ENCODE measurements at places on chromosomes 6 and 20.

- no peak for DNase-seq
Observed at GRCh38 chr6:113457198-113457597, 399.9 kb upstream of the MARCKS start.

- peak; percentile 68 for DNase-seq
Observed at GRCh38 chr20:32902456-32903420, 44.0 kb downstream of the EFCAB8 start.

GRCh38 chr6:98957450-98957849, 9.7 kb upstream of the FBXL4 start:
- DNase-seq: no peak

GRCh38 chr6:155260686-155261085, 3.1 kb upstream of the CLDN20 start:
- DNase-seq: no peak

DNA sequence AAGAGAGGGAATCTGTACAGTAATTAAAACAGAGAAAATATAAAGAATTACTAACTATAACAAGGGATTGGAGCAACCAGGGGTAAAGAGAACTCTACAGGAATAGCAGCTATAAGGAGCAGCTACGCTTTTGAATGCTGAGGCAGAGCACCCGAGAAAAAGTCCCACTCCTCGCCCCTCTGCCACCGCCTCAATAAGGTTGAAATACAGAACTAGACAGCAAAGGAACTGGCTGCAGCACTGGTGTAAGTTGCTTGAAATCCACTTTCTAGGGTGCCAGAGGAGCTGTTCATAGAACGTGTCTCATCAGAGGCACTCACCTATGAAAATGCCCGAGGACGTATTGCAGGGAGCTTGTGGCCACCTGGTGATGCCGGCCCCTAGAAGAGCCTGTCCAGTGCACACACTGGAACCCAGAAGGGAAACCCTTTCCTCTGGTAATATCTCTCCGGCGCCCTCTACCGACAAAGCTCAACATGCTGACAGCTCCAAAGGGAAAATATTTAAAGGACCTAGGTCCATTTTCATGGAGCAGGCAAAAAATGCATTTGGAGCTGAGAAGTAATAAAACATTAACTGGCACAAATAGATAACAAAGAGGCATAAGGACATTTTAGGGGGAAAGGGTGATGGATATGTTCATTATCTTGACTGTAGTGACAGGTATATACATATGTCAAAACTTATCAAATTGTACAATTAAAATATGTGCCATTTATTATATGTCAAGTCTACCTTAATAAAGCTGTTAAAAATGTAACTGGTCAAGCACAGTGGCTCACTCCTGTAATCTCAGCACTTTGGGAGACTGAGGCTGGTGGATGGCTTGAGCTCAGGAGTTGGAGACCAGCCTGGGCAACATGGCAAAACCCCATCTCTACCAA, 137.4 kb upstream of the HDAC2 start:
- DNase-seq: peak; percentile 65

DNA sequence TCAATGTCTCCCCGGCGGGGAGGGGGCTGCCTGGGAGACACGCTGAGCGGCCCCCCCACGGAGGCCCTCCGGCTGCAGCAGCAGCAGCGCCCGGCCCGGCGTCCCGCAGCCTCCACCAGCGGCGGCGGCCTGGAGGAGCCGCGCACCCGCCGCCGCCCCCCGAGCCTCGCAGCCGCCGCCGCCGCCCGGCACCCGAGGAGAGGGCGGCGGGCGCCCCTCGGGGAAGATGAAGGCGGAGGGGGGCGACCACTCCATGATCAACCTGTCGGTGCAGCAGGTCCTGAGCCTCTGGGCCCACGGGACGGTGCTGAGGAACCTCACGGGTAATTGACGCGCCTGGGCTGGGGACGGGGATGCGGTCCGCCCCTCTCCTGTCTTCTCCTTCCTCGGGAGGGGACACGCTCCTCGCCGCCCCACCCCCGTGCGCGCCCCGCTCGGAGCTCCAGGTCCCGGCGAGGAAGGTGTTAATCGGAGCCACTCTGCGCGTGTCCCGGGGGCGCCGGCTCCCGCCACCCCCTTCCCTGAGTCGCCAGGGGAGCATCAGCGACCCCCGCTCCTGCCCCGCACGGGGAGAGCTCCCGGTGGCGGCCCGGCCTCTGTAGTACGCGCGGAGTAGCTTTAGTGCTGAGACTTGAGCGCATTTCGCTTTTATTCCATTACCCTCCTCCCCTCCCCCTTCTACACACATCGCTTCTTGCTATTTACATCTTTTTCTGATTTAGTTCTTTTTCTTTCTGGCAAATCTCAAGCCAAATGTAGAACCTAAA, 686 bp downstream of the TMEM170B start:
- DNase-seq: peak; percentile 64

- no peak for DNase-seq
Observed at GRCh38 chr6:36920546-36920945, 34.0 kb upstream of the PI16 start.

DNA sequence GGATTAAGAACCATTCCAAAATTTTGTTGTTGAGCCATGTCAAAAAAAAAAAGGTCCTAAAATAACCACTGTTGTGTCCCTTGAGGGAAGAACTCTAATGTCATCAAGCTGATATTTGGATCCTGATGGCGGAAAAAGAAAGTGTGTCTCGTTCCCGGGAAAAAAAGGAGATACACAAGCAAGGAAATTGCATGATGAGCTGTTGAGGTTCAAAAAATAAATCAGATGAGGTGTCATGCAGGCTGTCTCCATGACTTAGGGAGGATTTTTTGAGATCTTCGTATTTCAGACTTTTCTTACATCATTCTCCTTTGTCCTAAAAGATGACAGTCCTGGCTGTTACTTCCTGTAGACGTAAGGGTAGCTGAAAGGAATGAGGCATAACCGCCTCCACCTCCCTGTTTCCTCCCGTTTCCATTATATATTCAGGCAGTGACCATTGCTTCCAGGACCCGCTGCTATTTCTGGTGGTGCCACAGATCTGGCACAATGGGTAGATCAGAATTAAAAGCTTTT, 117.3 kb upstream of the TNFAIP3 start:
- no peak for DNase-seq

GRCh38 chr6:114995526-114995925, 652.7 kb upstream of the HS3ST5 start:
- no peak for DNase-seq

DNA sequence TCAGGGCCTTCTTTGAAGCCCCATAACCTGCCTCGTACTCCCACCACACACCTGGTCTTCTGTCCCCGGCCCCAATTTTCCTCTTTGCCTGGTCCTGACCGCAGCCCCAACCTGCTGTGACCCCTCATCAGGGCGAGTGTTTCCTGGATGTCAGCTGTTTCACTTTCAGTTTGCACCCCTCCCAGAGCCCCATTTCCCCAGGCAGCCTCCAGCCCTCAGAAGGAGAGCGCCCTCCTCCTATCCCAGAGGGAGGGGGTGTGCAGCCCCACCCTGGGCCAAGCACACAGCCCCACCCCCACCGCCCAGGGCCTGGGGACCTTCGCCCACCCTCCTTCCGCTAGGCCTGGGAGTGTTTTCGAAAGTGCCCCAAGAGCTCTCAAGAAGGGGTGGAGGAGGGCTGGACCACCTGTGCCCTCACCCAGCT, 1.5 kb downstream of the BAK1 start:
- no peak for DNase-seq

DNA sequence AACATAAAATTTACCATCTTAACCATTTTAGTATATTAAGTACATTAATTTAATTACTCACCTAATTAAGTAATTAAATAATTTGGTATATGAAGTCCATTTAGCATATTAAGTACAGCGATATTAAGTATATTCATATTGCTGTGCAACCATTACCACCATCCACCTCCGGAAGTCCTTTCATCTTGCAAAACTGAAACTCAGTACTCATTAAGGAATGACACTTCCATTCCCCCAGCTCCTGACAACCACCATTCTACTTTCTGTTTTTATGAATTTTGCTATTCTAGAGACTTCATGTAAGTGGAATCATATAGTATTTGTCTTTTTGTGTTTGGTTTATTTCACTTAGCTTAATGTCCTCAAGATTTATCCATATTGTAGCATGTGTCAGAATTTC, 61.1 kb upstream of the GTSF1L start:
- DNase-seq: no peak

- DNase-seq: no peak
Observed at GRCh38 chr6:124203812-124204167, 400.1 kb downstream of the NKAIN2 start.

GRCh38 chr6:84921891-84922290, 157.5 kb upstream of the TBX18 start:
- DNase-seq: no peak

DNA sequence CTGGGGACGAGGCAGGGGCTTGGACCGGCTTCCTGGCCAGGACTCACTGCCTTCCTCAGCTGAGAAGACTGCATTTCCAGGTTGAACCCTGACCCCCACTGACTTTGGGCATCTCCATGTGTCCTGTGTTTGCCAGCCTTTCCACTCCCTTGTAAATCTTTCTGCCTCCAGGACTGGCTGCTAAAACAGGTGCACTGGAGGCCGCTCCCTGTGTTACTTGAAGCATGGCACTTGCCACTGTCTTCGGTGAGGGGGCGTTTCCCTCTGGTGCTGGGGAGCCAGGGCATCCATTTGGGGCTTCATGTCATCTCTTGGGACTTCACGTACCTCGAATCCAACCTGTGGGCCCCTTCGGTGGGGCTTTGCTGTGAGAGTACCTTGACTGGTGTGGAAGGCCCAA, 6.7 kb upstream of the RBM38 start:
- DNase-seq: no peak

DNA sequence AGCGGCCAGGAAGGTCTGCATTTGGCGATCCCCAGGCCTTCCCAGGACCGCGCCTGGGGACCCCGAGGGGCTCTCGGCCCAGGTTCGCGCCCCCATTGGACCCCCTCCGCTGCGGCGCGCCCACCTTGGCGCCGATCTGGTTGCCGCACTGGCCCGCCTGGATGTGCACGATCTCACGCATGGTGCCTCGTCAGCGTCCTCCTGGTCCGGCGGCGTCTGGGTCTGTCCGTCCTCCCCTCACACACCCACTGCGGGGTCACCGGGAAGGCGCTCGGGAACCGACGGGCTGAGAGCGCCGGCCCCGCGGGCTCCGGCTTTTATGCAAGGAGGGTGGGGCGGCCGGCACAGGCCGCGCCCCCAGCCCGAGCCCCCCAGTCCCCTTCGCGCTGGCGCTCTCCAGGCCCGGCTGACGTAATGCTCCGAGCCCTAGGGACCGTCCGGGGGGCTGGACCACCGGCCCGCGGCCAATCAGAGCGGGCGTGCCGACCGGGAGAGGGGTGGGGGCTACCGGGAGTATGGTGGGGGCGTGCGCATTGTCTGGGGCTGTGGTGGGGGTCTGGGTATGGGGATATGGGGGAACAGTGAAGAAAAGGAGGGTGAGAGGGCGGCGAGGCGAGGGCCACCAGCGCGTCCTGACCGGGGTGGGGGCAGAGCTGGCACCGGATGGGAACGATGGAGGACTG, at the start of gene TUBB2B:
Gene TUBB2B, minus strand, starts transcription at position 291 of the 683 bp plus-strand sequence. Its CDS starts 110 bp downstream, at position 181.
- no peak for DNase-seq

DNA sequence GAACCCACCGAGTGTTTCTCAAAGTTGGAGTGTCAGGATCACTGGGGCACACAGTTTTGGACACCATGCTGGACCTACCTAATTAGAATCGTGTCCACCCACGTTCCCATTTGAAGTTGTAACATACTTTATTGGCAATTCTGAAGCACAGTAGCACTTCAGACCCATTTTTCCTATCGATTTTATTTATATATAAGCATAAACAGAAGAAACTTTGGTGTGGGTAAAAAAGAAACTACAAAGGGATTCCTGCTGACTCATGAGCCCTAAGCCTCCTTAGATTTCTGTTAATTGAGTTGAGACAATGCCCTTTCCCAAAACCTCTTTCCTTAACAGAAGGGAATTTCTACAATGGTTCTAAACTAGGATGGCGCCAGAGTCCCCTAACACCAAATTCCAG, 398.0 kb downstream of the CDKAL1 start:
- no peak for DNase-seq

DNA sequence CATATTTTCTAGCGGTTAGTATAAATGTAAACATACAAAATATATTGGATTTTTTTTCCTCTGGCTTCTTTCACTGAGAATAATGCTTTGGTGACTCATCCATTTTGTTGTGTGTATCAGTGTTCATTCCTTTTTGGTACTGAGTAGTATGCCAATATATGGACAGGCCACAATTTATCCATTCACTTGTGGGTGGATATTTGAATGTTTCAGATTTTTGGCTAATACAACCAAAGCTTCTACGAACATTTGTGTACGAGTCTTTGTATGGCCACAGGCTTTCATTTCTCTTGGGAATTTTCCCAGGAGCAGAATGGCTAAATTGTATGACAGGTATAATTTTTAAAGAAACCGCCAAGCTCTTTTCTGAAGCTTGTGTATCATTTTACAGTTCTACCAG, 677.5 kb downstream of the HDGFL1 start:
- no peak for DNase-seq

DNA sequence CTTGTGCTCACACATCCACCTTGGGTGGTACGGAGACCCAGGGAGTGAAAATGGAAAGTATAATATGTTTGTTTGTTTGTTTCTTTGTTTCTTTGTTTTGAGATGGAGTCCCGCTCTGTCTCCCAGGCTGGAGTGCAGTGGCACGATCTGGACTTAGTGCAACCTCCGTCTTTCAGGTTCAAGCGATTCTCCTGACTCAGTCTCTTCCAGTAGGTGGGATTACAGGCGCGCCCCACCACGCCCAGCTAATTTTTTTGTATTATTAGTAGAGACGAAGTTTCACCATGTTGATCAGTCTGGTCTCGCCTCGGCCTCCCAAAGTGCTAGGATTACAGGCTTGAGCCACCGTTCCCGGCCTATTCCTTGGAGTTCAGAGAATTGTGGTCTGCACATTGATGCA, 115.4 kb downstream of the TRIM27 start:
- no peak for DNase-seq

- DNase-seq: no peak
Observed at GRCh38 chr20:62923669-62924441, 2.5 kb downstream of the DIDO1 start.

DNA sequence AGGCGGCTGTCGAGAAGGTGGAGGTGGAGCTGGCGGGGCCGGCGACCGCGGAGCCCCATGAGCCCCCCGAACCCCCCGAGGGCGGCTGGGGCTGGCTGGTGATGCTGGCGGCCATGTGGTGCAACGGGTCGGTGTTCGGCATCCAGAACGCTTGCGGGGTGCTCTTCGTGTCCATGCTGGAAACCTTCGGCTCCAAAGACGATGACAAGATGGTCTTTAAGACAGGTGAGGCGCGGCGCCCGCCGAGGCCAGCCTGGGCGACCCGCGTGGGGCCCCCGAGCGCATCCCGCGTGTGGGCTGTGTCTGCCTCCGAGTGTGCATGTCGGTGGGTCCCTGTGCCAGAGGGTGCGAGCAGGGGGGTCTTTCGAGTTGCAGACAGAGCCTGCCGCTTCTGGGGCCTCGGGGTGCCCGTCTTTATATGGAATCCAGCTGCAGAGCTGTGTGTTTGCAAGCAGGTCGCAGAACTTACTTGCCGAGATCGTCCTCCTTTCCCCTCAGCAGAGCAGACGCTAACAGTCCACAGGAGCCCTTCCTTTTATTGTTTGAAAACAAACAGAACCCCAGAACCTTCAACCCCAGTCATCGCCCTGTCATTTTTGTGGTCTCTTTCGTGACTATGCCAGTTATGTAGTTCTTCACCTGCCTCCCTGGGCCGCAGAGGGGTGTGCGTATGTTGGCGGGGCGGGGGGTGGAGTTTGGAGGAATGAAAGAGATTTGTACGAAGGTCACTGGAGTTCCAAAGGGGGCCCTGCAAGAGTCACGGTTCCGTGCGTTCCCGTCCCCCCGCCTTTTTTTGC, 766 bp downstream of the SLC16A10 start:
- peak; percentile 56 for DNase-seq

GRCh38 chr6:25713824-25714223, 40.7 kb upstream of the SLC17A4 start:
- DNase-seq: no peak
